ENCODE measurements at places on chromosomes 11 and 22.

DNA sequence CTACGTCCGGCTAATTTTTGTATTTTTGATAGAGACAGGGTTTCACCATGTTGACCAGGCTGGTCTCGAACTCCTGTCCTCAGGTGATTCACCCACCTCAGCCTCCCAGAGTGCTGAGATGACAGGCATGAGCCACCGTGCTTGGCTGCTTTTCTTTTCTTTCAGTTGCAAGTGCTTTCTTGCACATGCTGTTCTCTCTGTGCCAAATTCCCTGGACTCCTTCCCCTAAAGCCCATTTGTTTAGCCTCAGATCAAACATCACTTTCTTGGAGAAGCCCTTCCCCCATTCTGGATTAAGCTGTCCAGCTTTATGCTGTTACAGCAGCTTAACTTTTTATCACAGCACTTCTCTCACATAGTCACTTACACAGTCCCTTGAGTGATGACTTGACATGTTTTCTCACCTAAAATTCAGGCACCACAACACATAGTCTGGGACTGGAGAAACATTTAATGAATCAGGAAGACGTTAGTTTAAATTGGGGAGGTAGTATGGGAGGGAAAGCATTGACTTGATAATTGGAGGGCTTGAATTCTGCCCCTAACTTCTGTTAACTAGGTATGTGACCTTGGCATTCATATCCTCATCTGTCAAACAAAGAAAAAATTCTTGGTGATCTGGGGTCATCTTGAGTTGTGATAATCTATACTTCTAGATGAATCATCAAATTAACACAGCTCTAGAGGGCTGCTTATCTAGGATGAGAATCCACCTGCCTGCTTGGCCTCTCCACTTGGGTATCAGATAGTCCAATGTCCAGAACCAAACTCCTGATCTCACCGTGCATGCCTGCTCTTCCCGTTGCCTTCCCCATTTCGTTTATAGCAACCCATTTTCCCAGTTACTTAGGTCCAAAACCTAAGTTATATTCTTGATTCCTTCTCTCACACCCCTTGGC is 18.4 kb downstream of the ACO2 start:
- DNase-seq = no peak

DNA sequence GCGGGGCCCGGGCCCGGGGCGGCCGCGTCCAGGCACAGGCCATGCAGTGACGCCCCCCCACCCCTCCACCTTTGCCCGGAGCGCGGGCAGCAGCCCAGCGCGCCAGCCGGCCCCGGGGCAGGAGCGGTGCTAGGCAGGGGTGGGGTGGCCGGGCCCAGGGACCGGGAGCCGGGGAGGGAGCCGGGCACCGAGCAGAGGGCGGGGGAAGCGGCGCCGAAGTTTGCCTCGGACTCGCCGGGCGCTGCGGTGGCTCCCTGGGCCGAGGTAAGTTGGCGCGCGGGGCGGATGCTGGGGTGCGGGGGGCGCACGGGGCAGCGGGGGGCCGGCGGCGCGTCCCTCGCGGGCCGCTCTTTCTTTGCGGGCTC is 332 bp downstream of the TEAD1 start:
- no peak for DNase-seq

GRCh38 chr11:21321530-21321929 is 652.1 kb downstream of the NELL1 start:
- DNase-seq = no peak

- no peak for DNase-seq
Observed at GRCh38 chr11:96134602-96135001, 208.4 kb downstream of the MAML2 start.

- DNase-seq = no peak
Observed at GRCh38 chr11:93117565-93117964, 80.2 kb downstream of the SLC36A4 start.

Measured in esophagus squamous epithelium (tissue), 5 donors.